ENCODE measurements at places on chromosomes 2 and 18.
A peak's percentile ranks its signal among the peaks of the same experiment; 100 is the strongest.

GRCh38 chr2:230949966-230950873 is 25.2 kb upstream of the GPR55 start:
- DNase-seq = no peak

GRCh38 chr2:172179045-172179701 is 76.5 kb upstream of the DLX2 start:
- peak; percentile 37 for DNase-seq

- peak; percentile 68 for DNase-seq
These were observed 24.7 kb upstream of the COLEC12 start for GRCh38 chr18:525036-525797.

DNA sequence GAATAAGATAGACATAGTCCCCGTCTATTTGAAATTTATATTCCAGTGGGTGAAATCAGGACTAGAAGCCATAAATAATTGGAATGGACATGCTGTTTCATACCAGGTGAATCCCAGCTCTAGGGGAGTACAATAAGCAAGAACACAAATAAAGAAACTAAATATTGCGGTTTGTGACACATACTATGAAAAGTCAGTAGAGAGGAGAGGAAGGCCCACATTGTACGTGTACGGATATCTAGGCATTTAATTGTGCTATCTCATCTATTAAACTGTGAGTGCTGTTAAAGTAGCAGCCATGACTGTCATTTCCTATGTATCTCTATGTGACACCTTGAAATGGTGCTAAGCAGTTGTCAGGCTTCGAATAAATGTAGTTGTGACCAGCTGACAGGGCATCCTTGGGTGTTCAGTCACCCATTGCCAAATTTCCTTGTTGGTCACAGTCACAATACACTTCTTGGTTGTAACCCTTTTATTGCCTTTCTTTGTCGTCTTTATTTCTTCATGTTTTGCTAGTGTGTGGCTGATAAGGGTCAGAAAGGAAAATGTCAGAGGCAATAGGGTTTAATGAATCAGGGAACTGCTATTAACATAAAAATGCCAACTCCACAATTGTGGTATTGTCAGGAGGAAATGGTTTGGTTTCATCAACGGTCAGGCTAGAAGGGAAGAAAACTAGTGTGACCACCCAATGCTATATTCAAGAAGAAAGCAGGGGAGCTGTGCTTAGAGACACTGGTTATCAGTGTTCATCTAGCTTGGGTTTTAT is 31.5 kb downstream of the CPO start:
- DNase-seq = no peak

DNA sequence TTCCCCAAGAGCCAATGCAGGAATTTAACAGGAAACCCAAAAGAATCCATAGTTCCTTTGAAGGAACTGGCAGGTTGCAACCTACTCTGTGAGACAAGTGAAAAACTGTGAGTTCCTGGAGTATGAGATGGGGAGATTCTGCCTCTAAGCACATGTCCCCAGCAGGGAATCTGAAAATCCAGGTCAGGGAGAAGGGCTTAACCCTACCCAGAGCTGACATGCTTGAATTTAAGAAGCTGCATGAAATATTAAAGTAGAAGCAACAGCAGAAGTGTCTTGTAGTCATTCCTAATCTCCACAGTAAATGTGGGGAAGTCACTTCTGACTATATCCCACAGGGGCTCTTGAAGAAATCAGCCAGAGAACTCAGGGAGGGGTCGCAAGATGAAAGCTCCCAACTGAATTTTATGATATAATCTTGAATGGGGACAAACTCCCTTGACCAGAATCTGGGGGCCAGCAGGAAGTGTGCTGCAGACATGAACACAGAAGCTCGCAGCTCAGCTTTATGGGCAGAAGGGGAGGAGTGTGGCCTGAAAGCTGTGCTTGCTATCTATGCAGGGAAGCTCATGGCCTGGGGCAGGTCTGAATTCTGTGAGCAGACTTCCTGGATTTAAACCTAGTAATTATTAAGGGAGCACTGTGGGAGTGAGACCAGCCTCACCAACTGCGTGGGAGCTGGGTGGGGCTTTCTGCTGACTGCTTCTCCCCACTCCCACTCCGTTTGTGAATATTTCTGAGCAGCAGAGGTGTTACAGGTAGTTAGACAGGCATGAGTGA is 184.1 kb upstream of the KYNU start:
- no peak for DNase-seq

GRCh38 chr2:110805894-110806452 is 73.6 kb downstream of the ACOXL start:
- DNase-seq = no peak

DNA sequence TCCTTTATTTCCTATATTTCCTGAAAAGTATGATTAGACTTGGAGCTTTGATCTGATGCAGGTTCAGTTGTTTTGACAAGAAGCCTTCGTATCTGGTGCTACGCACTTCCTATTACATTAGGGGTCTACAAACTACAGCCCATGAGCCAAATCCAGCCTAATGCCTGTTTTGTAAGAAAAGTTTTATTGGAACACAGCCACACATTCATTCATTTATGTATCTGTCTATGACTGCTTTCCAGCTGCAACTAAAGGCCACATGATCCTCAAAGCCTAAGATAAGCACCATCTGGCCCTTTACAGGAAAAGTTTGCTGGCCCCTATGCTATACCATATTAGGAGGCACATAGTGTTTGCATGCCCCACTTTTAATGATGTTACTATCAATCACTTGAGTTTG is 26.0 kb downstream of the EIF2AK3 start:
- DNase-seq = no peak

- no peak for DNase-seq
These were observed 190.1 kb downstream of the ICOS start for GRCh38 chr2:204126705-204127104.

GRCh38 chr2:189258616-189259365 is 79.2 kb upstream of the COL5A2 start:
- no peak for DNase-seq

GRCh38 chr2:61762292-61762691 is 91.6 kb downstream of the FAM161A start:
- DNase-seq = no peak

DNA sequence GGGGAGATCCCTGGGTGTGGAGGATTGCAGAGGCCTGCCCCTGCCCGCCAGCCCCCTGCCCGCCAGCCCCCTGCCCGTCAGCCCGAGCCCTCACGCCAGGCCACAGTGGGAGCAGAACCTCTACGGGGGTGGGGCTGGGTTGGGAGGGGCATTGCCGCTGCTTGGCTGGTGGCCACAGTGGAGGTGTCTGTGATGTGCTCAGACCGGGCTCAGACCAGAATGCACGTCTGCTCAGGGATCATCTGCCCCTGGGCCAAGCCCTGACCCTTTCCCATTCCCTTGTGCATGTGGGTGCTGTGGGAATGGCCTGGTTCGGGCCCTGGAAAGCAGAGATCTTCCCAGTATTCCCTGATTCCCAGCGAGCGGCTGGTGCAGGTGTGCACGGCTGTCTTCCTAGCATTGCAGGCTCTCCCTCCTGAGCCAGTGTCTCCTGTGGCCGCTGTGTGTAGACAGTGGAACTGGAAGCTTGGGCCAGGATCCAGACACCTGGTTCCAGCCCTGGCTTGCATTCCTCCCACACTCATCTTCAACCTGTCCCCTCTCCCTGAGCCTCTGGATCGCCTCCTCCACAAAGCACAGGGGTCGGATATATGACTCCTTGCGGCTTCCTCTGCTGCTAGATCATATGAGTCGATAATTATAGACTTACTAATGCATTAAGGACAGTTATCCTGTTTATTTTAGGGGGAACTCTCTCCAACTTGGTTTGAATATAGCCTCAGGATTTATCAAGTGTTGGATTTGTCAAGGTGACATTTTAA is 161.6 kb downstream of the LDLRAD4 start:
- DNase-seq = no peak

DNA sequence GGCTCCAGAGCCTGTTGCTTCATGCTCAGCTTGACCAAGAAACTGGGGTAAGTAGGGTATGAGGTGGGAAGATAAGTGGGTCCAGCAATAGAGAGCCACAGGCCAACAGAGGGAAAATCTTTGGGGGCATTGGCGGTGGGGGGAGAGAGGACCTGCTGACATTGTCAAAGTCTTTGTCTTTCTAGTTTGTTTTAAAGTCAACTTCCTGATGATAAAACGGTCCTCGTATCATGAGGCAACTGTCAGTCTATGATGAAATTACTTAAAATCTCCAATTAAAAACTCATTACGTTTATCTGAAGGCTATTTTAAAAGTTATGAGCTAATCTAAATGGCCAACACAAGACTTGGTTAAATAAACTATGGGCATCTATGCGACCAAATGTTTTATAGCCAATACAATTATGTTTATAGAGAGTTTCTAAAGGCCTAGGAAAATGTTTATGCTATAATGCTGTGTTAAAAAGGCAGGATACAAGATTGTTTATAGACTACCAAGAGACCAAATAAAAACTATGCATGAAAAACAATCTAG is 84.4 kb upstream of the CD28 start:
- DNase-seq = no peak

DNA sequence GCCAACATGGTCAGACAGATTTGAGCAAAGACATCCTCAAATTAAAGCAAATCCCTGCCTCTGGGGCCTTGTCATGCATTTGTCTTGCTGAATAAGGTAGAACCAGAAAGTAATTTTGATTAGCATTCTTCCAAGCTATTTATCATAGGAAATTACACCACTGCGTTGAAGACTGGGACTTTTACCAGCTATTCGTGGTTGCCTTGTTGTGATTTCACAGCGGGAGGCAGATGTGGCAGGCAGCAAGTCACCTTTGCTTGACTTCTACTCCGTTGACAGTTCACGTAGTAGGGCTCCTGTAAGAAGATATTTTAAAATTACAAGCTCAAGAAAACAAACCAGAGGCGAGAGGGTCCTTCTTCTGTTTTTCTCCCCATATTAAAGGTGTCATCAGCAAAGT is 80.6 kb downstream of the EN1 start:
- no peak for DNase-seq

- peak; percentile 48 for DNase-seq
These were observed 176.7 kb downstream of the IKZF2 start for GRCh38 chr2:212974692-212975091.

DNA sequence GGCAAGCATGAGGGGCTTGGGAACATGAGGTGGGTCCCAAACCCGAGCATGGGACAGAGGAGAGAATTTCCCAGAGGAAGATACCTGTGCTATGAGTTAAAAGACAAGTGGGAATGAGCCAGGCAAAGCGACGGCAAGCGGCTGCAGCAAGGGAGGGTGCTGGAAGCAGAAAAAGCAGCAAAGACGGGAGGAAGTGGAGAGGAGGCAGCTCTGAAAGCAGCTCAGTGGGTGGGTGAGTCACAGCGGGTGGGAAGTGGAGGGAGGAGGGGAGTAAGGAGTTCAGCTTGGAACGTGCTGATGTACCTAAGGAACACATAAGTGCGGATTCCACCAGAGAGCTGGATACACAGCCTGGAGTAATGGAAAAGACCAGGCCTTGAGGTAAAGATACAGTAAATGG is 41.4 kb downstream of the THUMPD2 start:
- peak; percentile 30 for DNase-seq

DNA sequence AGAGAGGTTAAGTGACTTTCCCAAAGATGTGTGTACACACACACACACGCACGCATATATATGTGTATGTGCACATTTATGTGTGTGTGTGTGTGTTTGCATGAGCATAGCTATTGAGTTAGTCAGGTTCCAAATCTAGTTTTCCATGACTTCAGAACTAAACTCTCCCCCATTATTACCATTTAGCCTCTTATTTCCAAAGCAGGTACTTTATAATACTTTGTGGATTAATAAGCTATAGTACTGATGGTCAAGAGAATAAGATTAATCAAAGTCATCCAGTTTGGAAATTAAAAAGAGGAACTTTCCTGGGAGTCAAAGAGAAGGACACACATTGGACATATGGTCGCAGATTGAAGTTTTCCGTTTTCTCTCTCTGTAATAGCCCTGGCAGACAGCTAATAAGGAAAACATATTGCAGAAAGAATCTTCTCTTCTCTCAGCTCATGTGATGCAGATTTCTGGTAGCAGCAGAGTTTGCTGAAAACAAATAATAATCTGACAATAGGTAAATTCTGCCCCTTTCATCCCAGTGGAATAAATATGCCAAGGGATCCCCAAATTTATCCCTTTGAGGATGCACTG is 410.9 kb upstream of the TCF4 start:
- DNase-seq = no peak

GRCh38 chr2:124257120-124257519 is 232.0 kb downstream of the CNTNAP5 start:
- DNase-seq = no peak

GRCh38 chr2:7703048-7703447 is 785.8 kb downstream of the RNF144A start:
- DNase-seq = no peak

GRCh38 chr2:187404431-187405110 is 43.5 kb downstream of the CALCRL start:
- DNase-seq = peak; percentile 2

- no peak for DNase-seq
These were observed 24.5 kb downstream of the LOXHD1 start for GRCh38 chr18:46632401-46633071.

GRCh38 chr2:29063646-29064345 is 10.5 kb downstream of the PCARE start:
- peak; percentile 61 for DNase-seq

DNA sequence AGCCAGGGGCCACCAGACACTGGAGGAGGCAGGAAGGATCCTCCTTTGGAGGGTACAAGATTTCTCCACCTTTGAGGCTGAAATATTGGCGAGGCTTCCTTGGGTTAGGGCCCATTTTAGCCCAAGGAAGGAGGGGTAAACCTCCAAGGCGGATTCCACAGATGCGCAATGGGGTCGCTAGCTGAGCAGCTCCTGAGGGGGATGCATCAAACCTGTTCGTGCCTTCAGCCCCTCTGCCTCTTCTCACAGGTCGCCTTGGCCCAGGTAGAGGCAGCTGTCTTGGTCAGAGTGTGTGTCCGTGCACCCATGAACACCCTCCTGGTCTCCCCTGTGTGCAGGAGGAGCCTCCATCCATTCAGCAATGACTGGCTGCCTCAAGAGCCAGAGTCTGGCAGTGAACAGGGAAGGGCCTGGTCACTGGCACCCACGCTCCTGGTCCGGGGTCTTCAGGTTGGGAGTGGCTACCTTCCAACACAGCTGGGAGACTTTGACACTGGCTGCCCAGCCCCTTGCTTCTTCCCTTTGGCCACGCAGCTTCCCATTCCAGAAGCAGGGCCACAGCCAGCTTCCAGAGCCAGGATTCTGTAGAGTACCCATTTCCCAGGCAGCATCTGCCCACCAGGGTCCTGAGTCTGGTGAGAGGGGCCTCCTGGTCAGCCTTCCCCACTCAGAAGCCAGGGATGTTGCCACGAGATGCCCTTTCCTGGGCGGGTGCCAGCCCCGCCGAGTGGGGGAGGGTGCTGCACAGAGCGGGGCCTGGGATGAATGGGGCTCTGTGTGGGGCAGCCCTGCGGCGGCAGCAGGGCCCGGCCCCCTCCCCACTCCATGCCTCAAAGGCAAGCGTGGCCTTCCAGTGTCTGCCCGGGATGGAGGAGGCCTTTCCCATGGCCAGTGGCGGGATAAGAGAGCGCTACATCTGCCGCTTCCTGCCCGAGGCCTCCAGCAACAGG is 95.8 kb upstream of the GPC1 start:
- DNase-seq = no peak

DNA sequence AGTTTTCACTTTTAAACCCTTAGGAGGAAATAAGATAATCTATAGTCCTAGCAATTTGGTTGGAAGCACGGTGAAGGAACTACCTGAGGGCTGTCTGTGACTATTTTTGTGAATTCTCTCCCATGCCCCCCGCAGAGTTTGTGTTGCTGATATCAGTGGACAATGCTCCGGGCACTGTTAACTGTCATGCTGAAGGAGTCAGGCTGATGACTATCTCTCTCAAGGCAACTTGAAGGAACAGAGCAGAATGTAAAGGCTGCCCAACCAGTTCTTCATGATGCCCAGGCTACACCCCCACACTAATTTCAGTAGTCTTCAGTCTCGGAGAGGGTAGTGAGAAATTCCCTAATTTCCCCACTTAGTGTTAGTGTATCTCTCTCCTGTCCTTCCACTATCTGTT is 21.6 kb upstream of the RAB6C start:
- DNase-seq = no peak

Measured in AG08395 (cell line).